ENCODE measurements at places on chromosomes 3 and 15.

DNA sequence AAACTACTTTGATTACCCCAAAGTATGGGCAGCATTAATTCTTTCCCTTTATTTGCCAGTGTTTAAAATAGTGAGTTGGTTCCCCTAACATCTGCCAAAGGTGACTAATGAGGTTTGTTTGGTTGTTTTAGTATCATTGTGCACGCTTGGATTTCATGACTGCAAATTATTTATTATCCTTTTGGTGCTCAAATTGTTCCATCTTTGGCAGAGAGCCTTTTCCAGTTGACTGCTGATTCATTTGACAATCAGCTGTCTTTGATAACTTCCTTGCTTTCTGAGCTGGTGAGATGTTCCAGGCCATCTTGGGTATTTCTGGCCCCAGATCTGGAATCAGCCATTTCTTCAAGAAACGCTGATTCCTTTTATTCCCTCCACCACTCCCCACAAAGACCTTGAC is 8.9 kb downstream of the DLEC1 start:
- DNase-seq: no peak

DNA sequence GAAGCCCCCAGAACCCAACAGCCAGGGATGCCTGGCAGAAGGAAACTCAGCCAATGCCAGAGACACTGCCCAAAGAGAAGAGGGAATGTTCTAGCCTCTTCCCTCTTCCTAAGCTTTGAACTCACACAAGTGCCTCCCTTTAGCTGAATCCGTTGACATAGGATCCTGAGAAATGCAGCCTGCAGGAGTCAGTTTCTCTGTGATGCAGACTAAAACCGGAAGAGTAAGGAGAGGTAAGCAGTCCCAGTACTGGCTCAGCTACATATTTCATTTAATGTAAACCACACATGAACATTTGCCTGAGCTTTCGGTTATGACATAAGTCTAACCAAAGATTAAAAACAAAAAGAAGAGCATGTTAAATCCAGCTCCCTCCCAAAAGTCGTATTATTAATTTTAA is 768.7 kb downstream of the TBL1XR1 start:
- DNase-seq: no peak

- DNase-seq: no peak
Observed at GRCh38 chr3:197088370-197088769, 58.8 kb upstream of the MELTF start.

GRCh38 chr3:71927505-71928066 is 142.6 kb upstream of the PROK2 start:
- no peak for DNase-seq

Data from tibial artery (tissue), 4 donors.